ENCODE measurements at places on chromosomes 16 and 17. TPM values are rescaled to one million over a fixed set of nuclear protein-coding genes. Genes with fewer than 3 reads are reported as not detected.

Gene MIEN1
- 12.8 TPM for total RNA-seq

Gene CDK5R1
- total RNA-seq, result 2.3 TPM

Gene C1QTNF1
- 8.8 TPM for total RNA-seq

Gene CYGB
- 18.4 TPM for total RNA-seq

Gene BRIP1
- total RNA-seq, result 7.8 TPM

Gene UBFD1
- 139 TPM for total RNA-seq

Gene SCIMP
- 1.8 TPM for total RNA-seq

Gene HAP1
- total RNA-seq, result 0.64 TPM

Gene CMTM2
- 0.93 TPM for total RNA-seq

Gene ZPBP2
- not detected for total RNA-seq

Gene CCL15
- 1.2 TPM for total RNA-seq

Gene NPIPB6
- 2.4 TPM for total RNA-seq

Gene AFMID
- 43.0 TPM for total RNA-seq

Gene FBXO39
- total RNA-seq, result not detected

Gene LITAFD
- not detected for total RNA-seq

Gene ALDH3A1
- total RNA-seq, result 3.6 TPM

Gene MED9
- 22.4 TPM for total RNA-seq

Gene C16orf89
- total RNA-seq, result 5.7 TPM

Gene EPN3
- 10.7 TPM for total RNA-seq

Gene MPP3
- total RNA-seq, result 10.0 TPM

Gene CACNG3
- not detected for total RNA-seq

Gene NPIPA8
- total RNA-seq, result 3.1 TPM

Gene NOXO1
- 0.47 TPM for total RNA-seq

Gene MYH4
- total RNA-seq, result 0.99 TPM

Gene TMC8
- 8.7 TPM for total RNA-seq

Gene MARVELD3
- total RNA-seq, result 18.3 TPM

Gene CCL8
- 0.64 TPM for total RNA-seq

Gene TBCD
- total RNA-seq, result 69.2 TPM

Gene SOCS7
- 17.3 TPM for total RNA-seq

All from metanephros (tissue), 2 donors.